ENCODE measurements at places on chromosomes 12 and 14.

DNA sequence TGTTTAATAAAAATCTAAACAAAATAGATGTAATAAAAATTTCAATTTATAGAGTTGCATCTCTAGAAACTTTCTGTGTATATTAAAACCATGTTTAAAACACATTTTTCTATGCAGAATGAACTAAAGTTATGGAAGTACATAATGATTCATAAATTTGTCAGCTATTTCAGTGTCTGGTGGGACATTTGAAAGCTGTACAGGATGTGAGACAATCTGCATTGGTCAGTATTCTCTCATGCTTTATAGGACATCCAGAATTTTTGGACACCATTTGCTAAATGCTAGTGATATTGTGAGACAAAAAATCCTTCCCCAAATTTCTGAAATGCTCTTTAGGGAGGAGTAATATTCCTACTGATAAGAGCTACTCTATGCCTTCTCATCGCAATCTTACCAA is 13.3 kb downstream of the GPR135 start:
- no peak for DNase-seq

GRCh38 chr12:44246482-44247105 is 410.7 kb downstream of the TMEM117 start:
- no peak for DNase-seq

DNA sequence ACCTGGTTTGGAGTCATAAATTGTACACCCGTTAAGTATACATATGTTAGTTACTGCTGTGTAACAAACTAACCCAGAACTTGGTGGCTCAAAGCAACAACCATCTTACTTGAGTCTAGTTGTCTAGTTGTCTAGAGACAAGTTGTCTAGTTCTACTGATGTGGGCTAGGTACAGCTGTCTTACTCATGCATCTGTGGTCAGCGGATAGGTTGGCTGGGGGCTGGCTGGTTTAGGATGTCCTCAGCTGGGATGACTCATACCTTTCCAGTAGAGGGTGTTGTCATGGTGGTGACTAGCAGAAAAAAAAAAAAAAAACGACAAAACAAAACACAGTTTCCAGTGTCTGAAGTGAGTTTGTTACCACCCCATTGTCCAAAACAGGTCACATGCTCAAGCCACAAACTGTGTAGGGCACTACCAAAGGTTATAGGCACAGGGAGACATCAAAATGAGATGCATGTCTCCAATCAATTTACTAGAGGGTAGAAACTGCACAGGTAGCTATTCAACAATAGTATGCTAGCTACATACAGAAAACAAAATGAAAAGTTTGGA is 680.3 kb downstream of the MED13L start:
- no peak for DNase-seq

GRCh38 chr14:90567991-90568390 is 171.2 kb downstream of the CALM1 start:
- no peak for DNase-seq

DNA sequence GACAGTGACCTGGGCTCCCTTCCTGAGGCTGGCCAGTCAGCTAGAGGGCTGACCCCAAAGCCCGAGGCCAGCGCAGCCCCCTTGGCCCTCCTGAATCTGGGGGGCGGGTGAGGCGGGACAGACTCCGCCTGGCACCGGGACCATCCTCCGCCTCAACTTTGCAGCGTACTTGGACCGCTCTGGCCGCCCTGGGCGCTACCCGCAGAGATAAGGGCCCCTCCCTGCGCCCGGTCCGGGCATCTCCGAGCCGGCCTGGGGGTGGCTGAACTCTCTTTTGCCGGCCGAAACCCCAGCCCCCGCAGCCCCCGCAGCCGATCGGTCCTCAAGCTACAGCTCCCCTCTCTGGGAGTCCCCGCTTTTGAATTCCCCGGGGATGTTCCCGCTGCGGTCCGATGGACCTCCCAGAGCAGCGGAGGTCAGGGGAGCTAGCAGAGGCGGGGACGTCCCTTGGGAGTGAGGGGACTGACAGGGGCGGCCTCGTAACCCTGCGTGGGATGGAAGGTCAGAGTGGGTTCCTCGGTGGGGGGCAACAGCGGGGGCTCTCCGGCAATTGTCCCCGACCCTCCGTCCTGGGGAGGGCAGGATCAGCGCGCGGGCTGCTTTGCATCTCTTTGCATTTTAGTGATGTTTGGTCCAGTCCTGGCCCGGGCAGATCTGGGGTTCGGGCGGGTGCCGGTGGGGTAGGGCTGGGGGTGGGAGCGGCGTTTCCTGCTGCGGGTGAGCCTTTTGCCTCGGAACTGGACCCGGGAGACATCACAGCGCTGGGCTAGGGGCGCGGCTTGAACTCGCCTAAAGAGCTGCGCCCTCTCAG is at the start of gene CRIP1:
Gene CRIP1, plus strand, starts transcription at position 724 of the 811 bp plus-strand sequence. CDS start 374 bp downstream, outside the sequence.
- no peak for DNase-seq

DNA sequence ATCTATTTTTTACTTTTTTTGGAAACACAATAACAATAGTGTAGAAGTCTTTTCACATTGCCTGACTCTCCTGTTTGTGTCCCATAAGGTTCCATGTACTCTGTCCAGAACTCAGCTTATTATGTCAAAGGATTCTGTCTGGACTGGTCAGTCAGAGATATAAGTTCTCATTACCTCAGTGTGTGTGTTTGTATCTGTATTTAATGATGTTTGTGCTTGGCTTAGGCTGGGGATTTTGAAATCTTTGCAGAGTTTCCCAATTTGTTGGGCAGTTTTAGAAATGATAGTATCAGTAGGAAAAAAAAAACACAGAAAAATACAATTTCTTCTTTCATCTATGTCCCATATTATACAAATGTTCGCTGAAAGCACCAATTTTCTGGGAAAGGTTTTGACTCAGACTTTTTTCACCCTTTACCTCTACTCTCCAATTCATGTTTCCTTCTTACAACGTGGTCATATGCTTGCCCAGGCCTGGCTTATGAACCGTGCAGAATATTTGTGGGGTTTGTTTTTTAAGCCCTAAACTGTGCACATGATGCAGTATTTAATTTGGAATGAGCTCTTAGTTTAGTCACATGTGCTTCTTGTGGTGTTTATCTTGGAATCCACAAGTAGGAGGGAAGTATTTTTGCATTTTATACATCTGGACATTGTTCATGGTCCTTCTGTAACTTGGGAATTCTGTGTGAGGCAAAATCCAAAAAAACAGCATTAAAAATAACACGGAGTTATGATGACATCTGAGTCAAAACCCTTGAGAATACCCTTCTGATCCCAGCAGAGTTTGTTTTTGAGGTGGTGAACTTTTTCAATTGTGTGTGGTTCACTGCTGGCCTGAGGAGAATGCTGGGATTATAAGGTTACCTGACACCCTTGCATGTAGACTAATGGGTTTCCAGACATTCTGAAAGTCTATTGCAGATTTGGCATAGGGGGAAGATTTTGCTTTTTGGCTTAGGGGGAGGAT is 121.2 kb downstream of the RAD51B start:
- DNase-seq = no peak

All from stimulated activated CD4-positive, alpha-beta T cell treated with anti-CD3 and anti-CD28 coated beads, Interleukin-15, amount 100 ng/mL, for 48 hours (primary cell).